ENCODE measurements at places on chromosomes 3 and 15.

- no peak for DNase-seq
Measured at GRCh38 chr3:32816439-32817256, 1.1 kb upstream of the TRIM71 start.

DNA sequence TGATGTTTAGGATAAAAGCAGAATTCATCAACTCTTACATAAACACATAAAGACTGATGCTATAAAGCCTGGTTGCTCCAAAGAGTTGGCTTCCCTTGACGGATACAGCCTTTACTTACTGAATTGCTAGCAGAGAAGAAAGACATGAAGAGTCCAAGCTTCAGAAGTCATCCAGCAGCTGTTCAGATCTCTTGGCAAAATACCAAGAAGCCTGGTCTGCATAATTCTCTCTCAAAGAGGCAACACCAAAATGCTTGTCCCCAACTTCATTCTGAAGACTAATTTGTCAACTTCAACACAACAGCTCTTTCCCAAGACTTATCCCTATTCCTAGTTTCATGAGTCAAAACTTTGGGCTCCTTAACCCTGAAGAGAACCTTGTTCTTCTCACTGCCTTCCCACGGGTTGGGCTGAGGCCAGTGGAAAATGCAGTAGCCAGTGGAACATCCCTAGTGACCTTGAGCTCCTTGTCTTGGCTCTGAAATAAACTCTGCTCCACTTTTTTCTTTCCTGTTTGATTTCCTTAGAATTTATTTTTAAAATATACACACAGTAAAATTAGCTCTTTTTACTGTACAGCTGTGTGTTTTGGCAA, 119.2 kb upstream of the THBS1 start:
- no peak for DNase-seq

- no peak for DNase-seq
Measured at GRCh38 chr3:125594581-125595011, 701 bp downstream of the OSBPL11 start.

DNA sequence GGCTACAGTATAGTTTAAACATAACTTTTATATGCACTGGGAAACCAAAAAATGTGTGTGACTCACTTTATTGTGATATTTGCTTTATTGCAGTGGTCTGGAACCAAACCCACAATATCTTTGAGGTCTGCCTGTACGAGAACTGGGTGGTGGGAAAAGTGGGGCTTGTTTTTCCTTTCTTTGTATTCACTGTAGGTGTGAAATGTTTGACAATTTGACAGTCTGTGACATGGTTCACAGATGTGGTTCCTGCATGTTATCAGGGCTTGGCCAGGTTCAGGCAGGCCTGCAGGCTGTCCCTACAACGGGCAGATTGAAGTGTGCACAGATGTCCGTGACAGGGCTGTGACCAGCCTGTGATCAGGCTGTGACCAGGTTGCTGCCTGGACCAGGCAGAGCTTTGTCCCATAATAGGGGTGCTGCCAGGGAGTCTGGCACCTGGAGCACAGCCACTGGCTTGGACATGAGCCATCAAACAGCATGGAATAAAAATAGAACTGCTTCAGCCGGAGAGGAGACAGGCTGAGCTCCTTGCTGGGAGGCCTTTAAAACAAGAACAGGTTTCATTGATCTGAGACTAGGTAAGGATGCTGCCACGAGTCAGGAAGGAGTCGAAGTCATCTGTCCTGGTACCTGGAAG, 61.0 kb downstream of the KLF13 start:
- peak; percentile 10 for DNase-seq

DNA sequence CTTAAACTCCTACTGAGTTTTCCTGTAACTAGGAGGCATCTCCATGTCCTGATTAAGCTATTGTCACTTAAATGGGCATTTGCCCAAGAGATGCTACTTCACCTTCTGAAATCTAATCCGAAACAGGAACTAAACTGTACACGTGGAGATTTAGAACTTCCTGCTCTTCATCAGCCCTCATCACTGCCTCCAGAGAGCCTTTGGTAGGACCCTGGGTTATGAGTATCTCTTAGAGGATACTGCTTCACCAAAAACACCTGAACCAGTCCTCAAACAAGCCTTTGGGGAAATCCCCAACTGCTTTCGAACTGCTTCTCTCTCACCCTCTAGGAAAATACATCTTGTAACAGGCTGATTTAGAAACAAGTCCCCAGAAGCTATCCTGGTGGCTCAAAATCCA, 320.3 kb downstream of the GAP43 start:
- no peak for DNase-seq

DNA sequence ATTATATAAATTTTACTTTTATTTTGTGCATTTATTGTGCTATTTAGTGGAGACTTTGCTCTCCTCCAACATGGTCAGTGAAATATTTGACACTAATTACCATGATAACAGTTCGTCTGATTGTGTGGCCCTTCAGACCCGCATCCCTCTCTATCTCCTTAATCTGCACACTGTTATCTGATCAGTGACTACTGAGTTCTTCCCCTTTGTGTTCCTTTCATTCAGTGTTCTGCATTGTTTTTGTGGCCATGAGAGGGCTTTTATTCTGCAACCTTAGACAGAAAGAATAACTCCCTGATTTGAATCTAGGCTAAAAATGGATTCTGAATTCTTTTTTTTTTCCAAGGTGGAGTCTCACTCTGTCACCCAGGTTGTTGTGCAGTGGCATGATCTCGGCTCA, 11.9 kb upstream of the FMN1 start:
- no peak for DNase-seq

GRCh38 chr3:171933441-171933840, 90.3 kb downstream of the TMEM212 start:
- no peak for DNase-seq

- DNase-seq = no peak
Measured at GRCh38 chr3:54949491-54950044, 21.7 kb upstream of the LRTM1 start.

DNA sequence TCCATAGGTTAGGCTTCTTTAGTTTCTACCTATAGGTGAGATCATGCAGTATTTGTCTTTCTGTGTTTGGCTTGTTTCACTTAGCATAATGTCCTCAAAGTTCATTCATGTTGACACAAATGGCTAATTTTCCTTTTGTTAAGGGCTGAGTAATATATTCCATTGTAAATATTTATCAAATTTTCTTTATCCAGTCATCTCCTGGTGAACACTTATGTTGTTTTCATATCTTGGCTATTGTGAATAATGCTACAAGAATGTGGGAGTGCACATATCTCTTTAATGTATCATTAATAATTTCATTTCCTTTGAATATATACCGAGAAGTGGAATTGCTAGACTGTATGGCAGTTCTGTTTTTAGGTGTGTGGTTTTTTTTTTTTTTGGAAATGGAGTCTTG, 250.9 kb upstream of the SEMA6D start:
- no peak for DNase-seq

DNA sequence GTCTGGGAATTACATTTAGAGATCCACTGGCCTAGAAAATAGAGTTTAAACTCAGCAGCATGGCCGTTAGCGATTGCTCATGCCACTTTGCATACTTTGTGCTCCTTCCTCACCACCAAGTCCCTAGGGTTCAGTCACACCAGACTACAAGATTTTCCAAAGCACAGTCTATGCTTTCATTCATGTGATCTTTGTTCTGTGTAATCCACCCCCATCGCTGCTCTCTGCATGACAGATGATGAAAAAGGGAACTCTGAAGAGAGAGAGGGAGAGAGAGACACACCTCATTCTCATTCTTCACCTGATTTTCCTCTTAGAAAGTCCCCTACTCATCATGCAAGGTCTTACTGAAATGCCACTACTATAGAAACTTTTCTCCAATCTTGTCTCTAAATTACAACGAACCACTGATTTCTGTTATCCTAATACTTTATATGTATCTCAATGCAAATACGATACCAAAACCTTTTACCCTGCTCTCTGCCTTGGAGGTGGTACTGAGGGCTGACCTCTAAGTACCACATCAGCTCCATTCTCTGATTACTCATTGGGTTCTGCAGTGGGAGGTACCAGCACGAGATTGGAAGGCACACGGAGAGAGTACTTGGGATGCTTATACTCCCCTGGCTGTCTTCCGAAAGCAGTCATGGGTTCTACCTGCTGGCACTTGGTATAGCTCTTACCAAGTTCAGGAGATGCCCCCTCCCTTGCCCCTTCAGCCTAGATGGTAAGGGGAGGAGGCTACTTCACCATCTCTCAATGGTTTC, 1.1 kb upstream of the PARP15 start:
- no peak for DNase-seq

DNA sequence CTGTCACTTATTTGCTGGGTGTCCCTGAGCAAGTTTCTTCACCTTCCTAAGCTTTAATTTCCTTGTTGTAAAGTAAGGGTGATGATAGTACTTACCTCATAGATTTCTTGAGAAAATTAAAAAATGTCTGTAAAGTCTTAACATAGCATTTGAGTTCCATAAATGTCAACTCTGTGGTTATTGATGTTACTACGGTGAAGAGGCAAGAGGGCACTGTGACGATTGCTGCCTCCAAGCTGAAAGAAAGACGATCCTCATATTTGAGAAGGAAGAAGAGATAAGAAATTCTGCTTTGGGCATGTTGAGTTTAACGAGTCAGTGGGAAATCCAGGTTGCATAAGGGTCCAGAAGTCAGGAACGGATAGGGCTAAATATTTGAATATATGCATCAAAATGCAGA, 240.8 kb upstream of the ZPLD1 start:
- no peak for DNase-seq

DNA sequence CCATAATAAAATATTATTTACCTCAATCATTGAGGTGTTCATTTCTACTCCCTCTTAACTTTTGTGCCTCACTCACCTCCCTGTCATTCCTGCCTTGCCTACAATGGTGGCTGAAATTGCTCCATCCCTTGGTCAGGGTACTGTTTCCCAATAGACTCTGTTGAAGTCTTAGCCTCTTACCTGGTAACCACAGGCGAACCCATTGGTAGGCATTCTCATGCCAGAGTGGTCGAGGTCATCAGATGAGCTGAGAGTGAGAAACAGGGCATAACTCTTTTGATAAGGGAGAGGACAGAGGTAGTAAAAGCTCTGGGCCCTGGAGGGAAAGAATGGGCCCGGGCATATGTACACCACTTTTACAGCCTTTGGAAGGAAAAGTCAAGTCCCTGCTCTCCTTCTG, 265.6 kb downstream of the ARRDC4 start:
- DNase-seq = no peak

DNA sequence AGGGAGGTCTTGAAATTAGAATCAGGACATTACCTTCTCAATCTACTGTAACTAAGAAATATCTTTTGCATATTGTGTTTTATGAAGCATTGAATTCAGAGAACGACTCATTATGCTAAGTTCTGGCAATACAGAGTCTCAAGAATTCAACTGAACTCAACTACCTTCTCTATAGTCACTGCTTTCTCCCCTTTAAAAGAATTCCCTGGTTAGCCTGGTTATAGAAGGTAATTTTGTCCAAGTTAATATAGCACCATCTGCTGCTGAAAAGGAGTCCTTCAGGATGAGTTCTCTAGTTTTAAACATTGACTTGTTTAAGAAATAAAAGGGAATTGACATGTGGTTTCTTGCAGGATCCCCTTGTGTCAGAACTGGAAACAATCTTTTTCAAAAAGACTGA, 60.2 kb downstream of the IL16 start:
- no peak for DNase-seq

DNA sequence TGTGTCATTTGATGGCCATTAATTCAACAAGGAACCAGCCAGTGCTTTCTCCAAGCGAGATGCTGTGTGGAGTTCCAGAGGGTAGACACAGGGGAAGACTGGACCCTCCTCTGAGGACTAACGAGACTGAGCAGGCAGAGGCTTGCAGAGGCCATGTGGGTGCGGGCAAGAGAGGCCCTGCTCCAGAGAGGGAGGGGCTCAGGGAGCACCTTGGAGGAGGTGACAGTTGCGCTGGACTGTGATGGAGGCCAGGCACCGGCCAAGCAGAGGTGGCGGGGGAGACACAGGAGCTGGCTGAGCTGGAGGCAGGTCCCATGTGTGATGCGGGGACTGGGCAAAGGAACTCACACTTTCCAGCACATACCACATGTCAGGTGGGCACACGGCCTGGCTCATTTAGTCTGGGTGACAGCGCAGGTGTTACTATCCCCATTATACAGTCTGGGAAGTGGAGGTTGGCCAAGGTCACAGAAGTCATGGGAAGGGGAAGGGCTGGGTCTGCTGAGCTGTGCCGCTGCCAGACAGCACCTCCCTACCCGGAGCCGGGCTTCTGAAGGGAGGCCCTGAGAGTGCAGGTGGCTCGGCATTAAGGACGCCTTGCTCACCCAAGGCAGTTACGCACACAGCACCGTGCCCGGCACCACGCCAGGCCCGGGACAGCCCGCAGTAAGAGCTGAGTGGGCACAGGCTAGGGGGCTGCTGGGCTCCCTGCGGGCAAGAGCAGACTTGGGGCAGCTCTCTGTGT, 3.7 kb downstream of the MELTF start:
- no peak for DNase-seq

GRCh38 chr15:65914386-65914785, 45.1 kb downstream of the RAB11A start:
- DNase-seq = no peak

DNA sequence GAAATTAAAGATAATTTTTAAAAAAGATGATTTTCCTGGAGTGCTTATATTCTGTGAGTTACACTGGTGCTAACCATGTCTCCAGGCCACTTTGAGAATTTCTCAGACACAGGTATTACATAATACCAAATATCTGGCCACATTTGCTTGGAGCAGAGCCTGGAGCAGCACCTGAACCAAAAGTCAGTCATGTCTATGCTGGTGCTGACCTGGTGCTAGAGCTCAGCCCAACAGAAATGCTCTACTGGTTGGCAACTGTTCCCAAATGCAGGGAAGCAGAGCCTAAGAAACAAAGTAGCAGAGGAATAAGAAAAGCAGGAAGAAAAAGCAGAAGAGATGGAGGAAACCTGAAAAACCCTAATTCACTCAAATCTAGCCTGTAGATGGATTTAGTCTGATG, 135.7 kb upstream of the SLC7A14 start:
- no peak for DNase-seq

DNA sequence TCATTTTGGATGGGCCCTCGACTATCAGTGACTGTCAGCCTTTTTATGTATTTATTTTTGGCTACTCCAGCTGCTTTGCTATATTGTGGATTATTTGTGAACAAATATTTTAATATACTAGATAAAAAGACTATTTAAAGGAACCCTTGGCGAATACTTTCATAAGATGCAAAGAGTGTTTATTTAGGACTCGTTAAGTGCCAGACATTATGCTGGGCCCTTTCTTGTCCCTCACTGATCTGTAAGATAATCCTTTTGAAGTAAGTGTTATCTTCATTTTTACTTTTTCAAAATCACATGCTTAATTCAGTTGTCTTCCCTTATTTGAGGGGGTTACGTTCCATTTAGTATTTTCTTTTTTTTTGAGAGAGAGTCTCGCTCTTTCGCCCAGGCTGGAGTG, 376.8 kb upstream of the C2CD4B start:
- DNase-seq = no peak

Measured in amygdala (tissue), 56 donors.